ENCODE measurements at places on chromosomes 12 and 14.
A peak's percentile ranks its signal among the peaks of the same experiment; 100 is the strongest.

DNA sequence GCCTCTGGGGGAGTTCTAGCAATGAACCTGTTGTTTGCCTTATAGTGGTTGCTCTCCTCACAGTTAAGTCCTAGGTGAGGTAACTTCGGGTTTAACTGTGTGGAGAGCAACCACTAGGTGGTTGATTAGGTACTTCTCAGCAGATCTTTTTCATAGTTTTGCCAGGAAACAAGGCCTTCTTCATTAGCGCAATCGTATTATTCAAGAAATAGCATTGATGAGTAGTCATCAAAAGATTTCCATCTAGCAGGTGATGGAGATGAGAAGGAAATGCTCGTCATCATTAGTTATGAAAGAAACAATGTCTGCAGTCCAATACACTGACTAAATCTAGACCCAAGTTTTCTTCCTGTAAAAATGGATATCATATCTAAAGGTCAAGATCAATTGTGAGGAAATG lies 923.3 kb downstream of the AACS start:
- DNase-seq: no peak

DNA sequence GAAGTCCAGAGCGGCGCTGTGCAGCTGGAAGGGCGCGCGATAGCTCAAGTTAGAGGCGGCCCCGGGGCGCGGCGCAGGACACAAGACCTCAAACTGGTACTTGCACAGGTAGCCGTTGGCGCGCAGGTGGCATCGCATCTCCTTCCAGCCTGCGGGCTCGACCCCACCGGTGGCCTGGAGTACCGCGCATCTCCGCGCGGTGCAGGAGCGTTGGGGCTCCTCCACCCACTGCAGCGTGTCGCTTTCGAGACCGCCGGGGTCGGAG lies 553 bp downstream of the CLEC14A start:
- DNase-seq: no peak

GRCh38 chr12:106188256-106188655 lies 49.5 kb upstream of the NUAK1 start:
- no peak for DNase-seq

- DNase-seq: no peak
These were observed 32.0 kb downstream of the ITGA7 start for GRCh38 chr12:55675666-55676065.

GRCh38 chr12:105072888-105073488 lies 11.3 kb downstream of the ALDH1L2 start:
- DNase-seq: no peak

DNA sequence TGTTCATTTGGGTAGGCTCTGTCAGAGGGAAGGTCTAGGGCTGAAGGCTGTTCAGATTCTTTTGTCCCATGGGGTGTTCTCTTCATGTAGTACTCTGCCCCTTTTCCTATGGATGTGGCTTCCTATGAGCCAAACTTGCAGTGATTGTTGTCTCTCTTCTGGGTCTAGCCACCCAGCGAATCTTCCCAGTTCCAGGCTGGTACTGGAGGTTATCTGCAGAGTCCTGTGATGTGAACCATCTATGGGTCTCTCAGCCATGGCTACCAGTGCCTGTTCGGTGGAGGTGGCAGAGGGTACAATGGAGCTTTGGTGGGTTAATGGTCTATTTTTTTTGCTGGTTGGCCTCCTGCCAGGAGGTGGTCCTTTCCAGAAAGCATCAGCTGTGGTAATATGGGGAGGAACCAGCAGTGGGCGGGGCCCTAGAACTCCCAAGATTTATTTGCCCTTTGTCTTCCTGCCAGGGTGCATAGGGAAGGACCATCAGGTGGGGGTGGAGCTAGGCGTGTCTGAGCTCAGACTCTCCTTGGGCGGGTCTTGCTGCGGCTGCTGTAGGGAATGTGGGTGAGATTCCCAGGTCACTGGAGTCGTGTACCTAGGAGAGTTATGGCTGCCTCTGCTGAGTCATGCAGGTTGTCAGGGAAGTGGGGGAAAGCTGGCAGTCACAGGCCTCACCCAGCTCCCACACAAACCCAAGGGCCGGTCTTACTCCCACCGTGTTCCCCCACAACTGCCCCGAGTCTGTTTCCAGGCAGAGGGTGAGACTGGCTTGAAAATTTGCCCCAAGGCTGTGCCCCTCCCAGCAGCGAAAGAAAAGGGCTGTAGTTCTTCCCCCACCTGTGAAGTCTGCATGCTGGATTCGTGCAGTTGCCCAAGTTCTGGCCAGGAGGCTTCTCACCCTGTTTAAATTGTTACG lies 17.5 kb downstream of the MTRFR start:
- no peak for DNase-seq

DNA sequence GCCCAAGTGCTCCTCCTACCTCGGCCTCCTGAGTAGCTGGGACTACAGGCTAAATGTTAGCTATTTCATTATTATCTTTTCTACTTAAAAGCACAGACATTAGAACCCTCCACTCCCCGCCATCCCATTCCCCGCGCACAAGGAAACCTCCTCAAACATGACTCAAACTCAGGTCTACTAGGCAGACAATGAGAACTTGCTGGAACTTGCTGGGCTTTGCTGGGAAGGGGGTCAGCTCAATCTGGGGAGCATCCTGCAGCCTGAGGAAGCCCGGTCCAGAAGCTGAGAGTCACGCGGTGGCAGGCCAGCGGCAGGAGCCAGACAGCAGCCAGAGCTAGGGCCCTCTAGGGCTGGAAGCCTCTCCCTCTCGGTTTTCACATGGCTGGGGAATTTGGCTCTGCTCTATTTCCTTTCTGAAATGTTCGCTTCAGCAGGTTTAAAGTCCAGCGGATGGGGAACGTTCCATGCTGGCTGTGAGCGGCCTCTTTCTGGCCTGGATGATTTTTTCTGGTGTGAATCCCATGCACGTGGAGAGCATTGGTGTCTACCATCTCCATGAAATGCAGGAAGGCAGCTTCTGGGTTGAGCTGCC lies 68.5 kb downstream of the SLC6A12 start:
- no peak for DNase-seq

DNA sequence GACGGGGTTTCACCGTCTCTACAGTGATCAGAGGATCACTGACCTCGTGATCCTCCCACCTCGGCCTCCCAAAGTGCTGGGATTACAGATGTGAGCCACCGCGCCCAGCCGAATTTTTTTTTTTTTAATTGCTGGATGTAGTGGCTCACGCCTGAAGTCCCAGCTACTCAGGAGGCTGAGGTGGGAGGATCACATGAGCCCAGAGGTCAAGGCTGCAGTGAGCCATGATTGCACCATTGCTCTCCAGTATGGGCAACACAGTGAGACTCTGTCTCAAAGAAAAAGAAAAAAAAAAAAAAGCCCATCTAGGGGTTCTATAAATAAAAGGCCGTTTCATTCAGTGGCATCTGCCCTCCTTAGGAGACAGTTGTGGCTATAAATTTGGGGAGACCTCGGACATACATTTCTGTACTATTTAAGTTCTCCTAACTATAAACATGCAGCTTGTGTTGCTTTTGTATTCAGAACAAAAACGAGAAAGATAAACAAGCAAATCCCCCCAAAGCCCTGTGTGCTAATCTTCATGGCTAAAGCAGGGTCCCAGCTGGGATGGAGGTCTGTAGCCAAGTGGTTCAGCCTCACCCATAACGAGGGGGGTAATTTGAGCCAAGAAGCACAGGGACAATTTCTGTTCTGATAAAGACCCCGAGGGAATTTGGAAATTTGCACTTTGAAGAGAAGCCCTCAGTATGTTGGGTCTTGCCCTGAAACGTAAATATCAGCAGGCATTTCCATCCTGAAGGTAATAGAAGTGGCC lies 35.0 kb upstream of the BCL7A start:
- DNase-seq: no peak

GRCh38 chr12:101616027-101616494 lies 21.3 kb downstream of the MYBPC1 start:
- DNase-seq: no peak

GRCh38 chr14:55450987-55451386 lies 10.6 kb upstream of the TBPL2 start:
- no peak for DNase-seq

GRCh38 chr14:88044776-88045446 lies 40.0 kb downstream of the GPR65 start:
- no peak for DNase-seq

- DNase-seq: peak; percentile 71
These were observed 109.6 kb downstream of the BCAT1 start for GRCh38 chr12:24839268-24839791.

- no peak for DNase-seq
These were observed 68.8 kb upstream of the AMN start for GRCh38 chr14:102853648-102854047.

GRCh38 chr12:753611-754472 lies 1.5 kb downstream of the WNK1 start:
- DNase-seq: peak; percentile 39

GRCh38 chr12:124788936-124789555 lies 74.6 kb downstream of the SCARB1 start:
- no peak for DNase-seq

- DNase-seq: no peak
These were observed 260.4 kb downstream of the GALC start for GRCh38 chr14:87732562-87732961.

- no peak for DNase-seq
These were observed 305.8 kb downstream of the AACS start for GRCh38 chr12:125371033-125371432.

DNA sequence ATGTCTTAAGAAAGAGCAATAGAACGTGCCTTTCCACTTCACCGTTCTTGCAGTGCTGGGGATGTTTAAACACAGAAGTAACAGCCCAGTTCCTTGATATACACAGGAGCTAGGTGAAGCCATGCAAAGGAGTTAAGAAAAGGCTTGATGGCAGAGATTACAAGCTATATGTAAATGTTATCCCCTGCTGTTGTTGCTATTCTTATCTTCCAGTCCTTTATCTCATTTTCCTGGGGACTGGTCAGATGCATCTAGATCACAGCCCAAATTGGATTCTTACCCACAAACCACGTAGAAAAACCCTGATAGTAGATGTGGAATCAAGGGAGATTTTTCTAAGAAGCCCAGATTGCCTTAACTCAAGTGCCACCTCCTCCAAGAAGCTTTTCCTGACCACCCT lies 5.5 kb downstream of the ASCL1 start:
- DNase-seq: no peak

GRCh38 chr12:110627500-110628195 lies 13.7 kb downstream of the TCTN1 start:
- no peak for DNase-seq

DNA sequence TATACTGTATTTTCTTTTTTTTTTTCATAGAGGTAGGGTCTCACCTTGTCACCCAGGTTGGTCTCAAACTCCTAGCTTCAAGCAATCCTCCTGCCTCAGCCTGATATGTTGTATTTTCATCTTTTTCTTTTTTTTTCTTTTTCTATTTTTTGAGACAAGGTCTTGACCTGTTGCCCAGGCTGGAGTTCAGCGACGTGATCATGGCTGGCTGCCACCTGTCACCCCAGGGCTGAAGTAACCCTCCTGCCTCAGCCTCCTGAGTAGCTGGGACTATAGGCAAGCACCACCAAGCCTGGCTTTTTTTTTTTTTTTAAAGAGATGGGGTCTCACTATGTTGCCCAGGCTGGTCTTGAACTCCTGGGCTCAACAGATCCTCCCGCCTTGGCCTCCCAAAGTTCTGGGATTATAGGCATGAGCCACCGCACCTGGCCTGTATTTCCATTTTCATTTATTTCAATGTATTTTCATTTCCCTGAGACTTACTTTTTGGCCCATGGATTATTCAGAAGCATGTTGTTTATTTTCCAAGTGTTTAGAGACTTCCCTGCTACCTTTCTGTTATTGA lies 16.2 kb upstream of the ARF6 start:
- DNase-seq: no peak

DNA sequence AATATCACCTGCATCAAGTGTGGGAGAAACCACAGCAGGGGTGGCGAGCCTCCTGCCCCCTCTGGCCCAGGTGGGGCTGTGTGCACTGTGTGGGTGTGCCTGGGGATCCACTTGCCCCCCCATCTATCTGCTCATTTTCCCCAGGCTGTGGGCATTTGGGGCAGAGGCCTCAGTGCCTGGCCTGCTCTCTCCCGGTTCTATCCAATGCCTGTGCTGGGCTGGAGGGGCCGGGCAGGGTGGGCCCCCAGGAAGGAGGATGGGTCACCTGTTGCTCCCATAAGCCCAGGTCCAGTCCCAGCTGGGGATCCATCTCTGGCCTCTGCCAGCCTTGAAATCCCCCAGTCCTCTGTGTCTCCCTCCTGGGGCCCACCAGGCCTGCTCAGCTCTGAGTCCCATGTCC lies 105.6 kb downstream of the TMEM121 start:
- DNase-seq: no peak

DNA sequence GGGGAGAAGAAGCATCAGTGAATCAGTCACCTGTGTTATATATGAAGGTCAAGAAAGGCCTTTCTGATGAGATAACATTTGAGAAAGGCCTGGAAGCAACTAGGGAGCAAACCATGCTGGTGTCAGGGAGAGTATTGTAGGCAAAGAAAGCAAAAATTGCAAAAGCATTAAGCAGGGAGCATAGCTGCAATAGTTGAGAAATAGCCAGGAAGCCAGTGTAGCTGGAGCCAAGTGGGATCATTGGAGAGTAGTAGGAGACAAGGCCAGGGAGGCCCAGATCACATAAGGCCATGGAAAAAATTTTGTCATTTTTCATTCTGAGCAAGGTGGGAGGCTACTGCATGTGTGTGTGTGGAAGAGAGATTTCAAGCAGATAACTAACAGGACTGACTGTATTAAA lies 18.8 kb upstream of the MAGOHB start:
- no peak for DNase-seq

- no peak for DNase-seq
These were observed 62.8 kb upstream of the CCDC91 start for GRCh38 chr12:28127455-28127854.

- no peak for DNase-seq
These were observed 10.0 kb upstream of the IFI27L2 start for GRCh38 chr14:94139421-94139820.

GRCh38 chr14:75322746-75323145 lies 44.1 kb downstream of the FOS start:
- DNase-seq: no peak

GRCh38 chr12:23694307-23694706 lies 255.2 kb downstream of the SOX5 start:
- no peak for DNase-seq

GRCh38 chr12:94561943-94562411 lies 88.4 kb downstream of the TMCC3 start:
- DNase-seq: no peak

GRCh38 chr14:79144896-79145295 lies 974.7 kb downstream of the NRXN3 start:
- no peak for DNase-seq

GRCh38 chr12:11880381-11880780 lies 190.4 kb upstream of the BCL2L14 start:
- no peak for DNase-seq

DNA sequence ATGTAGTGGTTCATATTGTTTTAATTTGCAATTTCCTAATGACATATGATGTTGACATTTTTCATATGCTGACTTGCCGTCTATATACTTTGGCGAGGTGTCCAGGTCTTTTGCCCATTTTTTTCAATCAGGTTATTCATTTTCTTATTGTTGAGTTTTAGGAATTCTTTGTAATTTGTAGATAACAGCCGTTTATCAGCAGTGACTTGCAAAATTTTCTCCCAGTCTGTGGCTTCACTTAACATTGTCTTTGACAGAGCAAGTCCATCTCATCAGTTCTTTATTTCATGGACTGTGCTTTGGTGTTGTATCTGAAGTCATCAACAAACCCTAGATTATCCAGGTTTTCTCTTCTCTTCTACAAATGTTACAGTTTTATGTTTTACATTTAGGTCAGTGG lies 12.6 kb upstream of the KLHDC2 start:
- DNase-seq: no peak
